Activated CD8-positive, alpha-beta memory T cell treated with anti-CD3 and anti-CD28 coated beads for 48 hours (primary cell): ENCODE measurements at places on chromosomes 2 and 18.

DNA sequence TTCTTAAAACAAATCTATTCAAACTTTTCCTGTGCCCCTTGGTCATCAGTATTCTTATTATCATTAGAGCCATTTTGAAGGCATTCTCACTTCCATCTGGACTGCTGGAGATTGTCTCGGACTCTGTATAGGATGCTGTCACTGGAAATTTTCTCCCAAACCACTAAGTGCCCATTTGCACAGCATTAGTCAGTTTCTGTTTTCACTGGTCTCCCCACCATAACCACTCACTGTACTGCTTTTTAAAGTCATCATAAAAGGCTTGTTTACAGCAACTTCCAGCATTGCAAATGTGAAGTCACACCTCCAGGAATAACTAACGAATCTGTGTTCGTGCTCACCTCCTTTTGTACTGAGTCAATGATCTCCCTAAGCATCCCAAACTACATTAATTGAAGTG, 150.9 kb upstream of the SERTAD2 start:
- no peak for DNase-seq

DNA sequence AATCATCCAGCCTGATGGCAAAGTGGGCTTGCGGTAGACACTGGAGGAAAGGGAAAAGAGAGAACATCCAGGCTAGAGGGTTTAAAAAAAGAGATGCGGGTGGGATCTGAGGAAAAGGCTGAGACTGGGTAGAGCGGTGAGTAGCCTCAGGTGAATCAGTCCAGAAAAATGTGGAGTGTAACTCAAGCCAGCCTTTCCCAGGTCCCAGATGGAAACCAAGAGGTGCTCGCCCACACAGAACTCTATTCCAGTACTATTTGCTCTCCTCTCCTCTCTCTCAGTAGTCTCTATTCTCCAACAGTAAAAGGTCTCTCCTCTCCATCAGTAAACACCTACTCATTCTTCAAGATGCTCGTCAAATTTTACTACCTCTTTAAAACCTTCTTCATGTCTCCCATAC, 38.3 kb upstream of the NRP2 start:
- DNase-seq = no peak

DNA sequence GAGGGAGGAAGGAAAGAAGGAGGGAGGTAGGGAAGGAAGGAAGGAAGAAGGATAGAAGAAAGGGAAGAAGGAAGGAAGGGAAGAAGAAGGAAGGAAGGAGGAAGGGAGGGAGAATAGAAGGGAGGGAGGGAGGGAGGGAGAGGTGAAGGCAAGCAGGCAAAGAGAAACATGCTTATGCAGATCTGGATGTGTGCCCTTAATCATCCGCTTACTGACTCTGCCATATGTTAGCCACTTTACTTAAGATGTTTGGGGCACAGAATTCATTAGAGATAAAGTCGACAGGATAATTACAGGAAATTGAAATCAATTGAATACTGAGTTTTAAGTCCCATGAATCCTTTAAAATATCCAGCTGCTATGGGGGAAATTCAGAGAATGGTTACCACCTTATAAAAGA, 334.2 kb downstream of the GRB14 start:
- DNase-seq = no peak

DNA sequence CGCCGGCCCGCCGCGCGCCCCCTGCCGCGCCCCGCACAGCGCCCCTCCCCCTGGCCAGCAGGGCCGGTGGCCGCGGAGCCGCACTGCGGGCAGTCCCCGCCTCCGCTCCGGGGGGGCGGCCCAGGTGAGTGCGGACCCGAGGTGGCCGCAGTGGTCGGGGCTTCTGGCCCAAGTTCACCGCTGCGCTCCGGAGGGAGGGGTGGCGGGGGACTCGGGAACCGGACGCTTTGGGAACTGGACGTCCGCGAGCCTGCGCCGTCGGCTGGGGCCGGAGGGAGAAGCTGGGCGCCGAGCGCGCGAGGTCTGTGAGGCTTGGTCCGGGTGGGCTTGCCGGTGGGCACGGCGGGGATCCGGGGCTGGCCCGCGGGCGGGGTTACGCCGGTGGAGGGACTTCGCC, 591 bp upstream of the LDLRAD4 start:
- no peak for DNase-seq

- no peak for DNase-seq
Observed at GRCh38 chr2:157291018-157291417, 33.5 kb downstream of the GALNT5 start.

GRCh38 chr2:69088466-69088865, 75.5 kb downstream of the ANTXR1 start:
- DNase-seq = no peak

- no peak for DNase-seq
Observed at GRCh38 chr2:143399631-143400069, 270.4 kb downstream of the ARHGAP15 start.
